ENCODE measurements at places on chromosomes 6 and 20.

GRCh38 chr6:170018936-170019817 lies 267.8 kb downstream of the ERMARD start:
- no peak for DNase-seq

- DNase-seq = no peak
Observed at GRCh38 chr6:136160250-136160649, 89.9 kb downstream of the MTFR2 start.

- DNase-seq = peak; percentile 13
Observed at GRCh38 chr6:36244641-36245280, 25.1 kb upstream of the PNPLA1 start.

GRCh38 chr6:38617856-38618255 lies 21.9 kb downstream of the BTBD9 start:
- no peak for DNase-seq

GRCh38 chr20:43477193-43477592 lies 19.5 kb downstream of the SRSF6 start:
- DNase-seq = no peak

- no peak for DNase-seq
Observed at GRCh38 chr20:48841875-48842529, 14.2 kb upstream of the PREX1 start.

DNA sequence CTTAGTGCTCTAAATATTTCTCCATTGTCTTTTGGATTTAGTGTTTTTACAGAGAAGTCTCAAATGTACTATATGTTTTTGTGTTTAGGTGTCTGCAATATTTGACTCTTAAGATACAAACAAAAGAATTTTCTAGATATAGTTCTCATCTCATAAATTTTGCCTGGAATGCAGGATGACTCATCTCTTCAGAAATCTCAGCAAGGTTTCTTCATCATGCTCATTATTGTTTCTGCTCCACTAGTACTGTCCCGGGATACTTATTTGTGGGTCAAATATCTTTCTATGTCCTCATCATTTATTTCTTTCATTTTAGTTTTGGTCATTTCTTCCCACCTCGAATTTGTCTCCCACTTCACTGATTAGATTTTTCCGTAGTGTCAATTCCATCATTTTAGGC lies 9.5 kb downstream of the AHI1 start:
- no peak for DNase-seq

GRCh38 chr6:135647521-135647920 lies 150.0 kb upstream of the AHI1 start:
- DNase-seq = peak; percentile 1

DNA sequence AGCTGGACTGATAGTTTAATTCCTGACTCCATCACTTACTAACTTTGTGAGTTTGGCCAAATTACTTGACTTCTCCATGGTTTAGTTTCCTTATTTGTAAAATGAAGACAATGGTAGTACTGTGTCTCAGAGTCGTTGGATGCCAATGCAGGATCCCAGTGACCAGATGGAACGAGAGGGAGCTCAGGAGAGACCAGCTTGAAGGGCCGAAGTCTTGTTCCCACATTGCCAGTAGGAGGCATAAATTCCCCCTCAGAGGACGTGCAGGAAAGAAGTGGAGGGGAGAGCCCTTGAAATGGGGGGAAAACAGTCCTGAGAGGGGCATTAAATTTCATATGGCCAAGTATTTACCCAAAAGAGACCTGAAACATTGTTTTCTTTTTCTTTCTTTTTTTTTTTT lies 2.1 kb upstream of the MUC22 start:
- no peak for DNase-seq

DNA sequence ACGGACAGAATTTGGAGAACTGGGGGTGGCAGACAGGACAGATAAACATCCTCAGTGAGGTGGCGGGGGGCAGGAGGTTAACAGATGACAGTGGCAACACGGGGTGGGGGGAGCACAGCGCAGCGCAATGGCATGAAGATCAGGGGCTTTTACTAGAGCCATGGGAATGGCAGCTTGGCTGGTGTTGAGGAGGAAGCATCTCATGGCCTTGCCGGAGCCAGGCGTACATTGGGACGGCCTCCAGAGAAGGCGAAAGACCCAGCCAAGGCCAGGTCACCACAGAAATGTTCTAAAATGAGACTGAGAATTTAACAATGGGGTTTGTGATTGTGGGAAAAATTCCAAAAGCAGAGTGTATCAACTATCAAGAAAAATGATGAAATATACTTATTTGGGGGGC lies 173.0 kb downstream of the PRKN start:
- DNase-seq = no peak

DNA sequence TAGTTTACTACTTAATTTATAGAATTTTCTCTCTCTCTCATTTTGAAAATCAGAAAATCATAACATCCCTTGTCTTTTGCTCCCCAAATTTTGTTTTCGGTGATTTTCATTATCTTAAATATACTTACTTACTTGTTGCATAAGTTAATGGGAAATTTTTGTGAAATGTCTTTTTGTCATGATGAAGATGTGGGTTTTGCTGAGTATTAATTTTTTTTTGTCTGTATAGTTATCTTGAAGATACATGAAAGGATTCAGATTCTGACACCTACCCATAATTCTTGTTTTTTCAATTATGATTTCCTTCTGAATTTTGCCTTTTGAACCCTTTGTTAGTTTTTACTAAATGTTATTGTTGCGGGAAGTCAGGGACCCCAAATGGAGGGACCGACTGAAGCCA lies 817.9 kb downstream of the EYS start:
- no peak for DNase-seq

DNA sequence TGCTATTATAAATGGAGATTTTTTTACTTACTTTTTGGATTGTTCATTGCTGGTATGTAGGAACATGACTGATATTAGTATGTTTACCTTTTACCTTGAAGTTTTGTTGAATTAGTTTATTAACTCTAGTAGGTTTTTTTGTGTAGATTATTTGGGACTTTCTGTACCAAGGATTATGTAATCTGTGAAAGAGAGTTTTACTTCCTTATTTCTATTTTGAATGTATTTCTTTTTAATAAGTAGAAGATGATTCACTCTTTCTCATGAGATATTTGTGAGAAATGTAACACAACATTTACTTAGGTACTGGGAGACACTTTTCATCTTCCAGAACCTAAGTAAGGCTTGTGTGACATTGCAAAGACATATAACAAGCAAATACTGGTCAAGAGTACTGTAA lies 473.9 kb upstream of the HS3ST5 start:
- DNase-seq = no peak

- peak; percentile 68 for DNase-seq
Observed at GRCh38 chr20:35283441-35284266, 918 bp downstream of the EIF6 start.

DNA sequence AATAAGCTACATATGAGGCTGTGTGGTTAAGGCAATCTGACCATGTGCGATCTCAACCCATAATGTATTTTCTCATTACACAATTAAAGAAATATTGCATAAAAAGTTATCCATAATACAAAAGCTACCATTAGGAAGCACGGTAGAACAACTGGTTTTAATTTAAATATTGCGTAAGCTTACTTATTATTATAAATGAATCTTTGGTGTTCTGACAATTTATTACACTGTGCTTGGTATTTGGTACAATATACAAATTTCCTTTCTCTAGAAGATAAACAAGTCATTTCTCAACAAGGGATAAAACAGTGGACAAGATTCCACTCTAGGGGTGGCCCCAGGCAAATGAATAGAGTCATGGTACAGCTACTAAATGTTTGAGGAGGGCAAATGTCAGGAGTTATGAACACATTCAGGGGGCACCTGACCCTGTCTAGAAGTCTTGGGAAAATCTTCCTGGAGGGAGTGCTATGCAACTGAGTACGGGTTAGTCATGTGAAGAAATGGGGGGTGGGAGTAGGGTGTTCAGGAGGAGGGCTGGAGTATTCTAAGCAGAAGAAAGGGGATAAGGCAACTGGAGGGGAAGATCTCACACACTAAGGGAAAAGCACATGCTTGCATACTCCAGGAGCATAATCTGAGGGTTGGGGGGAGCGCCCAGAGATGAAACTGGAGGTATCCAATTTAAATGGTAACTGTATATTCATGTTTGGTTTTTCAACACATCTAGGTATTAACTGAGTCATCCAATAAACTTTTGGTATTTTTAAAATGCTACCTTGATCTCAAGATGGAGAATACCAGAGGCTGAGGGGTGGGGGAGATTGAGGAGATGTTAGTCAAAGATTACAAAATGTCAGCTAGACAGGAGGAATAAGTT lies 296.9 kb upstream of the SGK1 start:
- no peak for DNase-seq

DNA sequence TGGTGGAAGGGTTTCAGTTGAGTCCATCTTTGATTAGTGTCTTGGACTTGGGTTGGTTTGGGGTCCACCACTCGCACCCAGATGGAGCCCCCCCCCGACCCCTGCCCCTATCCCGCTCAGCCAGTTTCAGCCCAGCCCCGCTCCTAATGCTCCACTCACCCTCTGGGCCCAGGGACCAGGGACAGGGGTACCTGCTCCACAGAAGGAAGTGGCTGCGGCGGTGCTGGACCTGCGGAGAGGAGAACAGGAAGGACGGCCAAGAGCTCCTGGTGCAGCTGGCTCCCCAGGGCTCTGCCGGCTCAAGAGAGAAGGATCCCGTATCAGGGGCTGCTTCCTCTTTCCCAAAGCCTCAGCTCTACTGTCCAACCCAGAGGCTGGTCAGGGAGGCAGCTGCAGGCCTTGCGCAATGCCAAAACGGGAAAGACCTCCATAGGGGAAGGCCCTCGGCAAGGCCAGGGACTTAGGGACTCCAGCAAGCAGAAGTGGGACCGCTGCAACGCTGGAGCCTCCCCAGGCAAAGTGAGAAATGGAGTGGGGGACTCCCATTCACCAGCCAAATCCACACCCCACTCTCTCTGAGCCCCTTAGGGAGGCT lies at the start of gene SIGLEC1:
Gene SIGLEC1, minus strand, starts transcription at position 322 of the 595 bp plus-strand sequence. CDS start 5,472 bp downstream, outside the sequence.
- peak; percentile 99 for DNase-seq

DNA sequence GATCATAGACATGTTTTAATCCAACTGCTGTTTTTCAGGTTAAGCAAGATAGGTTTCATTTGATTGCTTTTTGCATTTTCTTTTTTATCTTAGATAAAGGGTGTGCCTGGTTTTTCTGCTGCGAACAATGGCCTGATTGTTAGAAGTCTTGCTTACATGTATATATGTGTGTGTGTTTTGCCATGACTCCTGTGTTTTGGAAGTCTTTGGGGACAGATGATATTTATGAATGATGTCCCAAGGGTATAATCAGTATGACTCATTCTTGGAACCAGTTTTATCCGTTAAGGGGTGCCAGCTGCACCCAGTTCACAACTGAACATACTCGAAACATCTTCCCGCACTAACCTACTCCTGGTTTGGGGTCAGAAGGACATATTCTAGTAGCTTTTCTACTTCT lies 230.1 kb upstream of the SUPT3H start:
- DNase-seq = no peak

DNA sequence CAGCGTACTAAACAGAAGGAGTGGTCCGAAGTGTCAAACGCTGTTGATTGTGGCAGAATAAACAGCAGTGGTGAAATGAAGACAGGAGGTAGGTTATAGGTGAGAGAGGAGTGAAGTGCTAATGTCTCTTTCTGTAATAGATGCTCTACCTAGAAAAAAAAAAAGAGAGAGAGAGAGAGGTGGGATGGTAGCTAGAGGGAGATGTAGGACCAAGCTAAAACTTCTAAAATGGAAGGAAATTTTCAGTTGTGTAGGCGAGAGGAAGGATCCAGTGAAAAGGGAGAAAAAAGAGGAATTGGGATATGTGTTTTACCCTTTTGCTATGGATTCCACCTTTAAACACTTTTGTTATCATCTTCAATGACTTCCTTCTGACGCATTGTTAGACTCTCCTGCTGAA lies 126.5 kb upstream of the BMP2 start:
- no peak for DNase-seq

DNA sequence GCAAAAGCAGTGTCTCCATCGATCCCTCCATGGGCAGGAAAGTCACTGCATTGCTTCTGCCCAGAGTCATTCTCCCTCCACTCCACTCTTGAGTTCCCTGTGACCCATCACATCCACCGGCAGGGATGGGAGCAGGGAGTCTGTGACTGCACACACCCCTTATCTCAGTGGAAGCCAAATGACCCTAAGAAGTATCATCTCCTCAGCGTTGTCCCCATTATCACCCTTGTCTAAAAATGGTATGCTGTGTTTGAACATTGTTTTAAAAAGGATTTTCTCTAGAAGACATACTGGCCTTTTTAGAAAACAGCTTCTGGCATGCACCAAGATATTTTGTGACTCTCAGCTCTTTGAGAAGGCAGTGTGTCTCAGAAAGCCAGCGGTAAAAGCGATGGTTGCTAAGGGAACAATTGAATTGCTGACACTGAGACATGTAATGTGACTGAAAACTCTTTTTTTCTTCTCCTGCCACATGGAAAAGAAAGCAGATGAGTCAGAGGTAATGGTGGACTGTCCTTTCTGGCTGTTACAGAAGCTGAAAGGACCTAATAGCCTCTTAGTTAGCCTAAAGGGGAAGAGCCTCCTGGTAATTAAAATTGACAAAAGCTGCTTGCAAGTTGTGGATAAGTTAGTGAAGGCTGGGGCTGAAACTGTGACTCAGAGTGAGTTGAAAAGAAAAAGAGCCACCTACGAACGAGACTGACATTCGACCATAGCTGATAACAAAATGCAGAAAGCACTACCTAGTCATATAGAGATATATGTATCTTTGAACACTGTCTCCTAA lies 120.5 kb downstream of the MAP3K7 start:
- DNase-seq = no peak

DNA sequence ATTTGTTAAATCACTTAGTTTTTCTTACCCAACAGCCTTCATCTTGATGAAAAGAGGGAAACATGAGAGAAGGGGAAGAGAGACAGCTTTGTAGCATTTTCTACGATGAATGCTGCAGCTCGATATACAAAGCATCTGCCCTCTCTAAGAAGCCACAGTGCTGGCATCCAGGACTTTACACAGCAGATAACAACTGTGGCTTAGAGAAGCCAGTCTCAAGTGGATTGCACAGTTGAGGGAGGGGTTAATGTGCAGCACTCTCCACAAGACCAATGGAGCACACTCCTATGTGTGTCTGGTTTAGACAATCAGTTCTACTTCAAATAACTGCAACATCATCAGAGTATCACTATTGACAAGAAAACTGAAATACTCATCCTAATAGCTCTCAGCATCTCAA lies 5.8 kb downstream of the C6orf120 start:
- DNase-seq = no peak

DNA sequence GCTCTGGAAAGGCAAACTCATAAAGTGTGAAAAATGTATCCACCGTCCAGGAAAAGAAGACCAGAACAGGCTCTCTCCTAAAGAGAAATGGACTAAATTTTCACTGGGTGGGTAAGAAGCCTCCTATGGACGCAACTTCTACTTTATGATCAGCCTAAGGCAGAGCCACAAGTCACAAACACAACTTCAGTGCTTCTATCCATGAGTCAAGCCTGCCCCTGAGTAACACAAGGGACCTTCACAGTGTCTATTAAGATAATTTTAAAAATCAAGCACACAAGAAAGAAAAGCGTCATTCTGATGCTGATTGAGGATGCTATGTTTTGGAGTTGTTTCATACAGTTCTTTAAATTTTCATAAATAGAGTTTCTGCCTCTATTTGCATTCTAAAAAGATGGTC lies 601.7 kb upstream of the ARID1B start:
- DNase-seq = no peak

- no peak for DNase-seq
Observed at GRCh38 chr20:37389844-37390275, 43.9 kb downstream of the SRC start.
